ENCODE measurements at places on chromosomes 4 and X. TPM values are rescaled to one million over a fixed set of nuclear protein-coding genes. Genes with fewer than 3 reads are reported as not detected.

- DNase-seq, result no peak
Observed at GRCh38 chr4:65924843-65925242, 254.6 kb upstream of the EPHA5 start.

DNA sequence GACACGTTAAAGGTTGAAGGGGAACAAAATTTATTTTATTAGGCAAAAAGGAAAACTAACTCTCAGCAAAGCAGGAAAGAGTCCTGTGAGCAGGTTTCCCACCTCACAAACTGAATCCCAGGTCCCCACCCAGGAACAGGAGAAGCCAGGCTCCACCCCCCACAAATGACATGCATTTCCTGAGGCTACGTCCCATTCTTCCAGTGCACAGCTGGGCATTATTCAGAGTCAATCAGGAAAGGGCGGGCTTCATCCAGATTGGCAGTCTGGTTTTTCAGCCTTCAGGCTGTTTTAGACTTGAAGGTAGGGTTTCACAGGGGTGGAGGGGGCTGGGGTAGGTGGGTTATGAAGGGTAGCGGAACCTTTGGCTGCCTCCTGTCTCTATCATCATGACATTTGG lies 11.9 kb upstream of the ASIC5 start:
- no peak for DNase-seq

- DNase-seq, result no peak
Observed at GRCh38 chrX:96182366-96182765, 502.3 kb upstream of the DIAPH2 start.

DNA sequence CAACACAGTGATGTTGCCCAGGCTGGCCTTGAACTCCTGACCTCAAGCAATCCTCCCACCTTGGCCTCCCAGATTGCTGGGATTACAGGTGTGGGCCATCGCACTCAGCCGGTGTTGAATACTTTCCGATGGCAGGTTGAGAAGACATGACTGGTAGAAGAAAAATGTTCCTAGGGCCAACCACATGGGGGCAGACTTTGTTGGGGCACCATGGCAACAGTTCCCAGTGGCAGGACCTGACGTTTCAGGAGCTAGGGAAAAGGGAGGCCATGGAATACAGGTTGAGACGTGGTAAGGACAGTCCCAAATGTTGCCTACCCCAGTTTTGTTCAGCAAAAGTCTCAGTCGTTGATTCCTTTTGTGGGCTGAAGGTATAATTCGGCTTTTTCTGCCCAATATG lies 134.6 kb downstream of the ASMT start:
- no peak for DNase-seq

- DNase-seq, result no peak
Observed at GRCh38 chr4:859496-859895, 33.6 kb upstream of the CPLX1 start.

DNA sequence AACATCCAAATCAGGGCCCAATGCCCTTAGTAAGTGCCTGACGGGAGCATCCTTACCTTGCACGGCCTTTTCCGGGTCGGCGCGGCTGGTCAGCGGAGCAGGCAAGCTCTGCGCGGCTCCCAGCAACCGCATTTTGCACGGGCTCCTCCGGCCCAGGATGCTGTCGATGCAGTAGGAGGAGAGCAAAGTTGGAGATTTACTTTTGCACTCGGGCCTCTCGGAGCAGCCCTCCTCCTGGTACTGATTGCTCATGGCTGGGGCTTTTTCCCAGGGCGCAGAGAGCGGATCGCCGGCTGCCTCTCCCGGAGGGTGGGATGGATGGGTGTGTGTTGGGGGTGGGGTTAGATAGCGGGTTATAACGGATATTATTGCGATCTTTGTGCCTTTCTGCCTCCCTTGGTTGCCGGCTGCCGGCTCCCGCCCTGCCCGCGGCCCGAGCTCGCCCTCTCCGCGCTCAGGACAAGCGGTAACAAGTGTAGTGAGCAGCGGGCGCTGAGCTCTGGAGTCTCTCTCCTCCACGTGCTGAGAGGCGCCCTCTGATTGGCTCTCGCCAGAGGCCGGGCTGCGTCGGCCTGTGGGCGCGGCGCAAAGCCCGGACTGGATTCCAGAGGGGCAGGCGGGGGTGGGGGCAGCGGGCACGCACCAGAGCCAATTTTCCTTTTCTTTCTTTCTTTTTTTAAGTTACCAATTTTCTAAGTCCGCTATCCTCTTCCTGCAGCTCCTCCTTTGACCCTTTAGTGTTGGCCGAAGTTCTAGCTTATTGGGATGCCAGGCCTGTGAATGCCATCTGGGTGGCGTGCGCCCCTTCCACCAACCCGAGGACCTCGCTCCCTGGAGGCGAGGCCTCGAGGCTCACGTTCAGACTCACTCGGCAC lies at the start of gene ARX:
TSS of gene ARX (minus strand) at position 480 of the 875 bp plus-strand sequence. CDS start at position 252, 228 bp downstream.
- DNase-seq, result no peak

DNA sequence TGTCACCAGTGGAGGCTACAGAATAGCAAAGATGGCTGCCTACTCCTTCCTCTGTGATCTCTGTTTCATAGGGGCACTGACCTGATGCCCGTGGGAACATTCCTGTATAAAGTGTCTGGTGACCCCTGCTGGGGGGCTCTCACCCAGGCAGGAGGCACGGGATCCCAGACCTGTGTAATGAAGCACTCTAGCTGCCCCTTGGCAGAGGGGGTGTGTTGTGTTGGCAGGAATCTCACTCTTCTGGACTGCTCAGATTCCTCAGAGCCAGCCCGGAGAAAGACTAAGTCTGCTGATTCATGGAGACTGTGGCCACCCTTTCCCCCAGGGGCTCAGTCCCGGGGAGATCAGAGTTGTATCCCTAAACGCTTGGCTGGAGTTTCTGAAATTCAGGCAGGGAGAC lies 648.3 kb downstream of the SPRY1 start:
- DNase-seq, result no peak

DNA sequence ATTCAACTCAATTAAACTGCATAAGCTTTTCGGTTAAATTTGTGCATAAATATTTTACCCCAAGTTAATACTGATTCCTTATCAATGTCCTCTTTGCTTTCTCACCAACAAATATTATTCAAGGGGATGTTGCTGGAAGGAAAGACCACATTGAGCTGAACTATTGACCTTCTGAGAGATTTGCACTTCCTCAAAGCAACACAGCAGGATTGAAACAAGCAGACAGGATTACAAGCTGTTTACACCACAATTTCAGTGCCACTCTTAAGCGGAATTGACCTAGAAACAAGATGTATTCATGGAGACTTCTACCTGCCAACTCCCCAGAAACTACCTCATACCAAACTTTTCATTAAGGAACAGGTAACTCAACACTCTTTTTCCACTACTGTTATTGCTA lies 96.5 kb upstream of the DUSP21 start:
- DNase-seq, result no peak

DNA sequence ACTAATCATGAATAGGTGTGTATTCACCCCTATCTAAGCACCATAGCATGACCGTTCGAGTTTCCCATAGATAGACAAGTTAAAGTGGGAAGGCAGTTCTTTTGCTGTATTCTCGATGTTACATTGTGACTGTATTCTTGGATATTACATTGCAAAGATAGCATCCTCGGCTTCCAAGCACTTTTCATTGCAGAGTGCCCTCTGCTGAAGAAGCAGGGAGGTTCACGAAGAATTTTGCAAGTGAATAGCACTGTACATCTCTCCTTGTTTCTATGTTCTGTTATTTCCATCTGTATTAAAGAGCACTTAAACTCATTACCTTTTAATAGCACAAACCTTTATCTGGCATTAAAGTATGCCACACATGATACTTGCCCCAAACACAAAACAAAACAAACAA lies 426.7 kb upstream of the ARX start:
- no peak for DNase-seq

The TMPRSS11F gene
- not detected for total RNA-seq

- no peak for DNase-seq
Observed at GRCh38 chr4:139279760-139280620, at the start of gene MGARP. Gene MGARP (minus strand): TSS chr4:139280225. CDS start chr4:139280158, 67 bp downstream.

- DNase-seq, result no peak
Observed at GRCh38 chrX:107619885-107620322, 8.4 kb upstream of the PRPS1 start.

GRCh38 chrX:14028473-14028872 lies 1.2 kb downstream of the GEMIN8 start:
- no peak for DNase-seq

The ASMT gene
- not detected for total RNA-seq

DNA sequence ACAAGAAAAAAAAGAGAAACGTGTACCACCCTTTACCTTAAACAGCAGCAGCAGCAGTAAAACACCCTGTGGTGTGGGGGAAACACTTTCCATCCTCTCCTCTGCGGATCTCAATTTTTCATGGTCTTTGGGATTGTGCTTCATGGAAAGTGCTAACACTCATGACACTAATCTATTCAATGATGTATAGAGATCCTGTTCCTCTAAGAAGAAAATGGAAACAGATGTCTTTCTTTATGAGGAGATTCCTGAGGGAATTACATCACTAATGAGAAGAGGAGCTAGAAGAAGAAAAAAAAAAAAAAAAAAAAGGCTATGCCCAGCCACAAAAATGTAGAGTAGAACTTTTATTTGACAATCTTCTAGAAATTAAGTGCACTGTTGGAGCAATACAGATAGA lies 62.9 kb upstream of the NDST3 start:
- no peak for DNase-seq

GRCh38 chrX:130830599-130831346 lies 72.2 kb downstream of the ENOX2 start:
- DNase-seq, result no peak

- peak; percentile 48 for DNase-seq
Observed at GRCh38 chr4:98446499-98447375, 185.6 kb downstream of the RAP1GDS1 start.

The MTCP1 gene
- total RNA-seq, result 11.5 TPM

The MAGEC3 gene
- total RNA-seq, result not detected

- DNase-seq, result no peak
Observed at GRCh38 chr4:142687547-142688275, 158.4 kb downstream of the INPP4B start.

- DNase-seq, result no peak
Observed at GRCh38 chr4:140877781-140878180, 121.6 kb upstream of the TBC1D9 start.

DNA sequence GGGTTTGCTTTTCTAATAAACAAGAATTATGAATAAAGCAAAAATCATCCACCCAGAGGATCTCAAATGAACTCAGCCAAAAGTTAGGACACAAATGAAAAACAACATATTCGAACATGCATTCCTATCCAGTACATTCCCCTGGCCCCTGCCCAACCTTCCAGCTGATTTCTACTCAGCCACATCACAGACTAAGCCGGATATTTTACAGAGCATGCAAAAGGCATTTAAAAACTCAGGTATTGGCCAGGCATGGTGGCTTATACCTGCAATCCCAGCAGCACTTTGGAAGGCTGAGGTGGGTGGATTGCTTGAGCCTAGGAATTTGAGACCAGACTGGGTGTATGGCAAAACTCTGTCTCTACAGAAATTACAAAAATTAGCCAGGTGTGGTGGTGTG lies 54.6 kb downstream of the RELL1 start:
- no peak for DNase-seq

- no peak for DNase-seq
Observed at GRCh38 chr4:161189286-161190134, 974.3 kb downstream of the FSTL5 start.

GRCh38 chrX:69128588-69128987 lies 36.7 kb downstream of the PJA1 start:
- no peak for DNase-seq

The PASD1 gene
- total RNA-seq, result not detected

Data from left lung (tissue), 14 donors.